CD14-positive monocyte (primary cell): ENCODE measurements at places on chromosomes 5 and 9. TPM values are rescaled to one million over a fixed set of nuclear protein-coding genes. Genes with fewer than 3 reads are reported as not detected.

The PAX5 gene
- 0.15 and 0.23 TPM in 2 replicates for polyA plus RNA-seq

The VLDLR gene
- polyA plus RNA-seq: 0.05 TPM in 1 of 2 replicates, not detected in the other

- DNase-seq: peak; percentile 40
Measured at GRCh38 chr5:43017428-43017815, 22.7 kb downstream of the ANXA2R start.

The CCL21 gene
- not detected in 2 replicates for polyA plus RNA-seq

DNA sequence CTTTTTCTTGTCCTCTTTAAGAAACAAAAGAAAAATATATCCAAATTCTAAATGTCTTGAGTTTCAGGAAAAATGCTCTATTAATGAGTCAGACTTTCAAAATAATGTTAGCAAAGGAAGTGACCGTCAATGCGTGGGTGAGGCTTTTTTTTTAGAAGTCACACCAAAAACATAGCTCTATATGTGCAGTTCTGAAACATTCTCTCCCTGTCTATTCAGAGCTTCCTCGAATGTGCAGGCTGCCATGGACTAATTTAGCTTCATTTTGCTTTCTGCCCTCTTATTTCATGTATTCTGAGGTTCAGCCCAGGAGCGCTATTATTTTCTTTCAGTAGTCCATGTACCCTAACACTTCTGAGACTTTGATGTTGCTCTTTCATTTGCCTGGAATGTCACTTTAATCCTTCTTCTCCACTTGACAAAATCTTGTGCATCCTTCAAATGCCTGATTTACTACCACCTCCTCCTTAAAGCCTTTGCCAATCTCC is 72.5 kb upstream of the RASA1 start:
- DNase-seq: no peak
